Activated T-helper 1 cell treated with anti-CD3 and anti-CD28 coated beads, Interleukin-2, amount 50 U/mL, for 16 hours (primary cell): ENCODE measurements at places on chromosomes 1 and 21.
A peak's percentile ranks its signal among the peaks of the same experiment; 100 is the strongest.

- no peak for DNase-seq
Observed at GRCh38 chr1:236083650-236084385, 18.9 kb upstream of the NID1 start.

DNA sequence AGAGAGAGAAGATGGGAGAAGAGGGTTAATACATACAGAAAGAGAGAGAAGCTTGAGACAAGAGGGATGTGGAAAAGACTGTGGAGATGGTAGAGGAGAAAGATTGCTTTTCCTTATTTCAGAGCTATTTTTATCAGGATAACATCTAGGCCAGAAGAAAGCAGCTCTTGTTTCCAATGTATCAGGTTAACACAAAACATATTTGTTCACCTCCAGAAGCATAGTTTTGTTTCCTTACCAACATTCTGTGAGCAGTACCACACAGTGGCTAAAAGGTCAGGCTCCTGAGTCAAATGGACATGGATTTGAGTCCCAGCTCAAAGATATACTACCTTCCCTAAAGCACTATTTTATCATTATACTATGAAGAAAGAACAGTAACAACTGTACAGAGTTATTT, 185.5 kb downstream of the DUSP10 start:
- DNase-seq, result no peak

GRCh38 chr1:74689621-74690363, 16.2 kb upstream of the ERICH3 start:
- DNase-seq, result peak; percentile 5

DNA sequence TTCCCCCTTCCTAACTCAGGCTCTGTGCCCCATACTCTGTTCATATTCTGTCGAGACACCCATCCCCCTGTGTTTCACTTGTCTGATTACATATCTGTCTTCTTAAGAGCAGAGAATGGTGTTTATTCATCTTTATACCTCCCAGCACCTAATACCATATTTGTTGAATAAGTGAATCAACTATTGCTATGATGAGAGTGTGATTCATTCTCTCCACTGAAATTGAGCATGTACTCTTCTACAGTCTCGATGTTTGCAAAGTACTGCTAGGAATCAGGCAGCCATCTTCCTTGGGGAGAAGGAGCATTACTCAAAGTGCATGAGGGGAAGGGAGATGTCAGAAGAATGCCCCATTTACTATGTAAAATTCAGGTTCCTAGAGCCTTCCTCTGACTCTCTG, 27.0 kb downstream of the TBX15 start:
- DNase-seq, result no peak

- DNase-seq, result no peak
Observed at GRCh38 chr1:119448127-119448511, 33.2 kb downstream of the HSD3B2 start.

GRCh38 chr1:201309416-201309815, 26.1 kb downstream of the PKP1 start:
- DNase-seq, result no peak

- DNase-seq, result no peak
Observed at GRCh38 chr1:230548357-230548756, 93.9 kb upstream of the COG2 start.

DNA sequence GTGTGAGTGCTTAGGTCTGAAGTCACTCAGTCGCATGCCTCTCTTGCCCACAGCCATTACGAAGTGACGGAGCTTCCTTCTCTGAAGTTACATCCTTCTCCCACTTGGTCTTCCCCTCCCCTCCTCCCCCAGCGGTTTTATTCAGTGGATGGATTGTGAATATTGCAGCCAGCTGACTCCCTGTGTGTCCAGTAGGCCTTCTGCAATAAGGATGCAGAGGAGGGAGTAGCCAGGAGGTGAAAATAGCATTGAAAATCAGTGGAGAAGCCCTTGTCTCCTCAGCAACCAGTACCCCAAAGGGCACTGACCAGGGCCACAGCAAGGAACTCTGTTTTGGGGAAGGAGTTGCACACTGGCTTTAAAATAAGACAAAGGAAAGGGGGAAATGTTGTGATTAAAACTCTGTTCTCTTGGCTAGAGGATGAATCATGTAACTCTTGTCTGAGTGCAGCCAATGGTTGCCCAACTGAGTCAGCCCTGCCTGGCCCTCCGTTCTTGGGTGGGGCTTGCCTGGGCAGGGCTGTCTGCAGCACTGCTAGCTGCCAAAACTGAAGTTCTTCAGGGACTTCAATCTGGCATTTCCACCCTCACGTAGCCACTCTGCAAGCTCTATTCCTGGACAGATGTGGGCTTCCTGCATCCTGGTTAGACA, 4.3 kb downstream of the S100A10 start:
- DNase-seq, result no peak

DNA sequence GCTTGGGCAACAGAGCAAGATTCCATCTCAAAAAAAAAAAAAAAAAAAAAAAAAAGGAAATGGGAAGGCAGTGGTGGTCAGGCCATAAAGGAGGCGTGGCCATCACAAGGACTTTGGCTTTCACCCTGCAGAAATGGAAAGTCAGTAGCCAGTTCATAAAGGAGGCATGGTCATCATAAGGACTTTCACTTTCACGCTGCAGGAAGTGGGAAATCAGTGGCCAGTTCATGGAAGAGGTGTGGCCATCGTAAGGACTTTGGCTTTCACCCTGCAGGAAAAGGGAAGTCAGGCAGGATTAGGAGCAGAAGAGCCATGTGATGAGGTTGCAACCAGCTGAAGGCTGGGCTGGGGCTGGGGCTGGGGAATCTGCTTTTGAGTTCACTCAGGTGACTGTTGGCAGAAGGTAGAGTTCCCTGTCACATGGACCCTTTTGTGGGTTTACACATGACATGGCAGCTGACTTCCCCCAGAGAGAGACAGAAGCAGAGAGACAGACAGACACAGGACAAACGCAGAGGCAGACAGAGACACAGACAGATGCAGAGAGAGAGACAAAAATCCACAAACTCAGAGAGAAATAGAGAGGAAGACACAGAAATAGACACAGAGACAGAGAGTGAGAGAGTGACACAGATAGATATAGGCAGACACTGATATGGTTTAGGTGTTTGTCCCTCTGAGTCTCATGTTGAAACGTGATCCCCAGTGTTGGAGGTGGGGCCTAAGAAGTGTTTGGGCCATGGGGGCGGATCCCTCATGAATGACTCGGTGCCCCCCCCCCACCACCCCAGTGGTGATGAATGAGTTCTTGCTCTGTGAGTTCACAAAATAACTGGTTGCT, 263.9 kb upstream of the KAZN start:
- DNase-seq, result no peak

DNA sequence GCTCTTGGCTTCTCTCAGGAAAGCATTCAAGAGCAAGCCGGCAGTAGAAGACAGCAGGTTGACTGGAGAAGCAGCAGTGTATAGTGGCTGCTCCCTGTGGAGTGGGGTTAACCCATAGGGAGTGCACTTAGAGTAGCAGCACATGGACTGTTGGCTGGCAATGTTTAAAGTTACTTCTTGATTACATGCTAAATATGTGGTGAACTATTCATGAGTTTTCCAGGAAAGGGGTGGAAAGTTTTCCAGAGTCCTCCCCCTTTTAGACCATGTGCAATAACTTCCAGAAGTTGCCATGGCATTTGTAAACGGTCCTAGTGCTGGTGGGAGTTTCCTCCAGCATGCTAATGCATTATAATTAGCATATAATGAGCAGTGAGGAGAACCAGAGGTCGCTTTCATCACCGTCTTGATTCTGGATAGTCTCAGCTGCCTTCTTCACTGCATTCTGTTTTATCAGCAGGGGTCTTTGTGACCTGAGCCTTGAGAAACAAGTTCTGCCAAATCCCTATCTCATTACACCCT, 131.8 kb downstream of the CCDC185 start:
- no peak for DNase-seq

DNA sequence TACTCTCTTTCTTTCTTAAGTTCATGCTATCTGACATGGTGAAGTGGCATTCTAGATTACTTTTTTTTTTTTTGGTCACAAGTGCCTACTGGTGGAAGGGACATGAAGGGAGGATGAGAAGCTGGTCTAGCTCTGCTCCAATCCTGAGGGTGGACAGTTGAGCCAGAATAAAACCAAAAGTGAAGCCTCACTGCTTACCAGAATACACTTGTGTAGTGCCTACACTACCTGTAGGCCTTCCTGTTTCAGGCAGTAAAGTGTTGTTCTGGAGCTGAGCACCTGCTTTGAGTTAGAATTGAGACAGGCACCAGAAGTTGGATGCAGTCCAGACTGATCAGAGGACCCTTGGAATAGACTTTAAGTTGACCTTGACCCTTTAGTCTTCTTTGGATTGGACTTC, 40.4 kb upstream of the APOBEC4 start:
- DNase-seq, result no peak

- DNase-seq, result no peak
Observed at GRCh38 chr1:48033495-48034045, 36.4 kb upstream of the TRABD2B start.

DNA sequence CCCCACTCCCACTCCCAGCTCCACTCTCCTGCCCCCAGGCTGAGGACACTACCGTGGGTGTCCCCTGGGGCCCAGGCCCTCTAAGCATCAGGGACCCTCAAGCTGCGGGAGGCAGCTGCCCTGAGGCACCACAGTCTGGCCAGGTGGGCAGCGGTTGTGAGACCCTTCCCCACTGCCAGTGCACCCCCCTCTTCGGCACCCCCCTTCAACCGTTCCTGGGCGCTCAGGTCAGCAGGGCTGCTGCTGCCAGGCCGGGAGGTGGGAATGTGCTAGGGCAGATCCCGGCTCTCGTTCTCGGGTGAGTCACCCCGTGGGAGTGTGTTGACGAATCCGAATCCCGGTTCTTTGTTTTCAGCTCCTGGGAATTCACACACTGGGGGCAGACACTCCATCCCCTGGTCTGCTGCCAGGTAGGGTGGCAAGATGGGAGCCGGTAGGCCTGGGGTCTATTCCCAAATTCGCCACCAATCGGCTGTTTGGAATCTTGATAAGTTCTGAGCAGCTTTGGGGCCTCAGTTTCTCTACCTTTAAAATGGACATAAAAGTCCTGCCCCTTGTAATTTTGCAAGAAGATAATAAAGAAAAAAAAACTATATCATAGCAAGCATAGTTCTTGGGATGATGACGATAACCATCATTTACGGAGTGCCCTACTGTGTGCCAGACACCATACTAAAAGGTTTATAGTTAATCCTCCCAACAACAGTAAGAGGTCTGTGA, 28.5 kb upstream of the CASZ1 start:
- no peak for DNase-seq

- no peak for DNase-seq
Observed at GRCh38 chr1:201659572-201659971, 120.6 kb downstream of the NAV1 start.

DNA sequence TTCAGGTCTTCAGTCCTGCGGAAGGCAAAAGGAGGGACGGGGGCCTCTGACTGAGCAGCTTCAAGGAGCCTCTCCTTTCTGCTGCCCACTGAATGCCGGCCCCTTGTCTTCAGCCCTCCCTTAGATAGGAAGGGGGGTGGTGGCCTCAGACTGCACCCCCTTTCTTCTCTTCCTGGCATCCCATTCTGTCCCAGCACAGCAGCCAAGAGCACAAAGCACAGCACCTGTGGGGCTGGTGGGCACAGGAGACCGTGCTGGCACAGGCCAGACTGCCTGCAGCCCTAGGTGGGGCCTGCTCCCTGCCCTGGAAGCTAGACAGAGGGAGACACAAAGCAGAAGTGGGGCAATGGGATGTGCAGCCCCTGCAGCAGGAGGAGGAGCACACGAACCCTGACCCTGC, 1.7 kb upstream of the PAQR6 start:
- no peak for DNase-seq

- no peak for DNase-seq
Observed at GRCh38 chr1:14377386-14377785, 221.1 kb upstream of the KAZN start.

DNA sequence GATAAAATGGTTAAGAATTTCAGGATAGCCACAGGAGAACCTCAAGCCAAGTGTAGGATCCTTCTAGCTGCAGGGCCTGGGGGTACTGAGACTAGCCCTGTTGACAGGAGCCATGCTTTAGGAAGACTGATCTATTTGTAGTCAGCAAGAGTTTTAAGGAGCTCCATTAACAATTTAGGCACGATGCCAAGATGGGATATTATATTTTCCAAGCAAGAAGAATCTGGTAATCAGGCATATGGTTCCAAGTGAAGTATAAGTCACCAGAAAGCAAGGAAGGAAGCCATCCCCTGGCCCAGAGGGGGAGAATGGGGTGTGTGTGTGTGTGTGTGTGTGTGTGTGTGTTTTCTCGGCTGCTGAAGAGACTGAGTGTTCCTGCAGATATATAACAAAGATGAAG, 7.0 kb downstream of the IFNAR2 start:
- no peak for DNase-seq

GRCh38 chr1:220691053-220691684, 1.0 kb downstream of the C1orf115 start:
- no peak for DNase-seq

GRCh38 chr1:235503403-235504121, 690 bp downstream of the B3GALNT2 start:
- DNase-seq, result no peak

GRCh38 chr1:32470991-32471694, 6.3 kb downstream of the ZBTB8B start:
- no peak for DNase-seq

DNA sequence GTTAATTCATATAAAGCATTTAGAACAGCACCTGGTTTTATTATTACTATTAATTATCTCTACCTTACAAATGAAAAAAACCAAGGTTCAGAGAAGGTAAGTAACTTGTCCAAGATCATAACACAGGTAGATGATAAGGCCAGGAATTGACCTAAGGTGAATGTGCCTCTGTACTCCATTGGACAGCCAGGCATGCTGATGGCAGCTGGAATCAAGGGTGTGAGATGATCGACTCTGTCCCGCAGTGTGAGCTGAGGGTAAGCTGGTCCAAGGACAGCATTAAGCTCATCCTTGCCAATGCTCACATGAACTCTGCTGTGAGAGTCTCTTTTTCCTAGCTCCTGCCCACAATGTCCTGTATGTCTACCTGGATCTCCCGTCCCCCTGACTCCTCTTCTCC, 58.4 kb downstream of the DMAP1 start:
- no peak for DNase-seq

- DNase-seq, result no peak
Observed at GRCh38 chr1:87129606-87130005, 199.1 kb upstream of the LMO4 start.

DNA sequence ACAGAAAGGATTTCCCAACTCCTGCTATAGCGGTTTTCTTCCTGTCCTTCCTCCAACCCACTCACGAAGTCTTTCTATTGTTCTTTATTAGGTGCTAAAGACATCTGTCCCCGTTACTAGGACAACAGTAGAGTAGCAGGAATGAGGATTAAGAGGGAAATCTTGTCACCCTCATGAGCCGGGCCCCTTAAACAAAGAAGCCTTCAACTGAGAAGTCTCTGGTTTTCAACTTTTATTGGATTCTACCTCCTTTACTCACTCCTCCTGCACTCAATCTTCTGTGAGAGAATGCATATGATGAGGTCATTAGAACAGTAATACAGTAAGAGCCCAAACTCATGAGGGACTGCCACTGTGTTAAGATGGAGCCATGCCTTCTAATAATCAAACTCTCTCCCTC, 206.3 kb downstream of the OMA1 start:
- no peak for DNase-seq
